ENCODE measurements at places on chromosomes 3 and 15.

- DNase-seq, result no peak
Observed at GRCh38 chr3:15510493-15510892, 11.0 kb downstream of the COLQ start.

DNA sequence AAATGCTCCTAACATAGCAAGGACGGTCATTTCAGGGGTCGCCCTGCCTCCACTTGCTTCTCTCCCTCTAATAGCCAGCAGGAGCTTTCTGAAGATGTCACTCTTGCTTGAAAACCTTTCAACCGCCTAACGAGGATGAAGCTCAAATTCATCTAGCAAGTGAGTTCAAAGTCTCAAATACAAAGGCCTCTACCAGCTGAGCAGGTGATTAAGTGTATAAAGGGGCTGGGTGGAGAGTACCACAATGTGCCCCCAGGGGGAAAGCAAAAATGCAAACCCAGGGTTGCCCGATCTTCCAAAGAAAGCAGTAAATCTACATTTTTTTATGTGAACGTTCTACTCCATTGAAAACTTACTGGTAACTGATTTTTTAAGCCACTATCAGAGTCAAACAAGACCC lies 50.4 kb upstream of the GRIP2 start:
- DNase-seq, result no peak

GRCh38 chr3:157107037-157107436 lies 52.9 kb downstream of the CCNL1 start:
- DNase-seq, result no peak

DNA sequence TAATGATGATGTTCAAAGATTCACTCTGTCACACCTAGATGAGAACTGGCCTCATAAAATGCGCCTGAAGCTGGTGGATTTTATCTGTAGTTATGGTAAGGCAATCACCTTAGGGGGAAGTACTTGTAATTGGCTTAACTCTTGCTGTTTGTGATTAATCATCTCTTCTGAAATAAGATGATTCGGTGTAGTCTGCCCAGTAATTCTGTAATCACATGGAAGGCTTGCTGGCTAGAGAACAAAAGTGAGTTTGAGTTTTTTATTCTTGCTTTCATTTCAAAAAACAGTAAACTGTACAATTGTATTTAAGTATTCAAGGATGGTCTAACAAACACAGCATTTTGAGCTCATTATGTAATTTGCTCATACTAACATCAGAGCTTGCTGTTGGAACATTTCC lies 72.1 kb downstream of the OTOL1 start:
- DNase-seq, result no peak

- DNase-seq, result no peak
Observed at GRCh38 chr3:61985020-61985419, 388.3 kb downstream of the FEZF2 start.

DNA sequence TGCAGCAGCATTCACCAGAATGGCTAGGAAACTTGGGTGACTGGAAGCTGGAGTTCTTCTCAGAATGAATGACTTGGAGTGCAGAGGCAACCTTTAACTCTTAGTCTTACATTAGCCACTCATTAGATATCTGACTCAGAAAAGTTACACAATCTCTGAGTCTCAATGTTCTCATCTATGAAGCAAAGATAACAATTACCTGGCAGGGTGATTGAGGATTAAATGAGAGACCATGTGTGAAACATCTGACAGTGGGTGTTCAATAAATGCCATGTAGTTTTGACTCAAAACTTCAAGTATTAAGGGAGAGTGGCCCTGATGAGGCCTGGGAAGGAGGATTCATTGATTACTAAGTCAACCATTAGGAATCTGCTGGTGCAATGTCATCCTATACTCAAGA lies 48.3 kb downstream of the MRPL3 start:
- no peak for DNase-seq

GRCh38 chr3:147431751-147432150 lies 22.6 kb downstream of the ZIC1 start:
- no peak for DNase-seq

- DNase-seq, result no peak
Observed at GRCh38 chr3:182382112-182382857, 411.0 kb upstream of the ATP11B start.

DNA sequence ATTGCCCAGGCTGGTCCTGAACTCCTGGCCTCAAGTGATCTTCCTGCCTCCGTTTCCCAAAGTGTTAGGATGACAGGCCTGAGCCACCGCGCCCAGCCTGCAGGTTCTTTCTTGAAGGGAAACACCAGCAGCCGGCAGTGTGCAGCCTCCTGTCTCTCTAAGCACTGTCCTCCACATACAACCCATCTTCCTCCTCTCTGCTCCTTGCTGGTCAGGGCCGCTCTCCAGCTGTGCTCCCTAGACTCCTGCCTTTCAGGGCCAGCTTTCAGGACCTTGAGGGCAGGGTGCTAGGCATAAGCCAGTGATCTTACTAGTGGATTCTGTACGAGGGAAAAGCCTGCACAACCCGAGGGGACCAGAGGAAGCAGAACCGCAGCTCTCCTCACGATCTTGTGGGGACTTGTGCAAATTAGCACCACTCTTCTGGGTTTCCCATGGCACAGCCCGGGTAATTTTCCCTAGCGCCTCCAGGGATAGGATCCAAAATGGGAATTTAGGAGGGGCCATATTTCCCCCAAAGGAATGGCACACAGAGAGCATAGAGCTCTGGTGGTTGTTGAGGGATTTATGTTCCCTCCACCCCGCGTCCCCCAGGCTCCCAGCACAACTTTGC lies 18.2 kb upstream of the CORO2B start:
- no peak for DNase-seq

DNA sequence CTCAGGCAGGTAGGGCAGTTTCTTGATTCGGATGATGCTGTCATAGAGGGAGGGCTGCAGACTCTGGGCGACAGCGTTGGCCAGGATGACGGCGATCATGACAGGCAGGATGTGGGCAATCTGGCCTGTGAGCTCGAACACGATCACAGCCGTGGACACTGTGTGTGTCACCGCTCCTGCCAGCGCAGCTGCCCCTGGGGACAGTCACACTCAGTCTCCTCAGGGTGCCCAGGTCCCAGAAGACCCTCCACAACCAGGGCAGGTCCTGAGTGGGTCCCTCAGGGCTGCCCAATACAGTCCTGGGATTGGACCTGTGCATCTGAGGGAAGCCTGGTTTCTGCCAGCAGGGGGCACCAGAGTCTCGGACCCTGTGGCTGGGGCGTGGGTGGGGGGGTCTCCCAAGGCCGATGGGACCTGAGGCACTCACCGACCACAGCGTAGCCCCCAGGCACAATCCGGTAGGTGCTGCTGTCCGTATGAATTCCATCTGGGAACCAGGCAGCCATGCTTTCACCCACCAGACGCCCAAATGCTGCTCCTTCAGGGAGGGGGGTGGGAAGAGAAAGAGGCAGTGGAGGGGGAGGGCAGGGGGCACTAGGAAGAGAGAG lies 7.2 kb downstream of the CLCN2 start:
- DNase-seq, result no peak

GRCh38 chr3:16400106-16400931 lies 113.2 kb downstream of the RFTN1 start:
- DNase-seq, result no peak

- DNase-seq, result no peak
Observed at GRCh38 chr3:414063-414462, 217.5 kb downstream of the CHL1 start.

GRCh38 chr3:38628835-38629234 lies 20.7 kb downstream of the SCN5A start:
- no peak for DNase-seq

DNA sequence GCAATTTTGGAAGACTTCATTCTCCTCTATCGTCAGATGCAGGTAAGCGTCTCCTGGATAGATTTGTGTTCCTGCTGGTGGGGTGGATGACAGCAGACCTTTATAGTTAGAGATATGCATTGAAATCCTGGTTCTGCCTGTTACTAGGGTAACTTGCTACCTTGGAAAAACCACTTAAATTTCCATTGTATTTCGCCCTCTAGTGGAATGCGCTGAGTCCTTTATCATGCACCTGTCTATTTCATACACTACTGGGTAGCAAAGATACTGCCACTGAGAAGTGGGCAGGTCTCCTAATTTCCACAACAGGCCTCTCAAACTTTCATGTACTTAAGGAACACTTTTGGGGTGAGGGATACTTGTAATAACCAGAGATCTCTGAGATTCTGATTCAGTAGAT lies 209.5 kb upstream of the SUCLG2 start:
- DNase-seq, result no peak

- peak; percentile 53 for DNase-seq
Observed at GRCh38 chr15:31306426-31307269, 20.0 kb upstream of the KLF13 start.

DNA sequence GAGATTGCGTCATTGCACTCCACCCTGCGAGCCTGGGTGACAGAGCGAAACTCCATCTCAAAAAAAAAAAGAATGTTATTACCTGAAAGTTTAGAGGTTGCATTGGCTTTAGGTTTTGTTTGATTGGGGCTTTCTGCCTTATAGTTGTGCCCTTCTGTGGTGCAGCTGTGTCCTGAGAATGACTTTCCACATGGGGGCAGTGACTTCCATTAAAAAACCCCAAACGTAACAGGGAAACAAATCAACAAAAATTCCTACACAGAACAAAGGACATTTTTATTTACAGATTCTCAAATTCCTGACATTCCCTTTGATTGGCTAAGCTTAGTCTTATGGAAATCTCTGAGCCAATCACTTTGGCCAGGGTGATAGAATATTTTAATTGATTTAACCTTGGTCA lies 154.1 kb upstream of the GPR149 start:
- DNase-seq, result no peak

DNA sequence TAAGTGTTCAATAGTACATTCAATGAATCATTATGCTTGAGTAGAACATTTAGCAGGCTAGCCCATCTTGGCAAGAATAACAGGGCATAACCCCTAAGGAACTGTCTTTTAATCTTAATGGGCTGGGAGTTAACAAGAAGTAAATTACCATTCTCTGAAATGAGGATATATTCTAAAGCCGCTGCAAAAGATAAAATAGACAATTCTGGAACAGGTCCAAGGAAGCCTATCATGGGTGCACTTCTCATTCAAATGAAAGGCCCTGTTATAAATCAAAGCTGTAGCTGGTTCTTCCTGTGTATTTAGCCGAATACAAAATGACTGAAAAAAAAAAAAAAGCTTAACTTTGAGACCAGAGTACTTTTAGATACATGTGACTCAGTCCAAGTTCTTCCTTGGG lies 15.6 kb downstream of the MTHFS start:
- no peak for DNase-seq

DNA sequence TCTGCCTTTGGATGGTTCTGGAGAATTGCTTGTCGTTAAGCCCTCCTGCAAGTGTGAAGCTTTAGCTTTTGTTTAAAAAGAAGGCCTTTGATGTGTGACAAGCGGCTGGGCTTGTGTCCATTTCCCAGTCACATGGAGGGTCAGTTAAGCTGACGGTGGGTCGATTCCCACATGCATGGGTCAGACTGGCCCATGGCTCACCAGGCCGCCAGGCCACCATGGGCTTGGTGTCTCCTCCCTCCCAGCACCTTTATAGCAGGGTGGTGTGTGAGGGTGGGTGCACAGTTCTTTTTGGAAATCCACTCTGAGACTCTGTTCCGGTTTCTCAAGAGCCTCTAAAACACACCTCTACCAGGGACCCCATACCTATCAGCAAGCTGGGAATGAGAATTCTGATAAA lies 67.2 kb downstream of the SCN5A start:
- no peak for DNase-seq

- DNase-seq, result no peak
Observed at GRCh38 chr3:124701687-124702086, 28.6 kb upstream of the UMPS start.

DNA sequence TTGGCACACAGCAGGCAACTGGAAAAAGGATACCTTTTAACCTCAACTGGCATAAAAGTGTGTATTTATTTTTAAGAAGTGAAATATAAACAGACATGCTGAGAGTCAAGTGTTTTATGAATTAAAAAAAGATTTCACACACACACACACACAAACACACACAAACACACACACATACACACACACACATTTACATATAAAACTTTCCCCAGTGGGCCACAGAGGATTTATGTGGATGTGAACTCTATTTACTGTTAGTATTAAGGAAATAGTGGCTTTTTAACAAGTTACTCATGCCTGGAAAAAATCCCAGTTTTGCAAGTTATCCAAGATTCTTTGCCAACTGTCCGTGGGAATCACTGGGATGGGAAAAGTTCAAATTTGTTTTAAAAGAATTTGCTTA lies 725.9 kb upstream of the NR2F2 start:
- DNase-seq, result no peak

- no peak for DNase-seq
Observed at GRCh38 chr3:94643400-94643799, 580.5 kb downstream of the NSUN3 start.

GRCh38 chr3:132288357-132288756 lies 28.9 kb upstream of the ACP3 start:
- no peak for DNase-seq

- no peak for DNase-seq
Observed at GRCh38 chr3:134832585-134832984, 37.5 kb downstream of the EPHB1 start.

GRCh38 chr15:58401276-58401675 lies 30.5 kb upstream of the LIPC start:
- DNase-seq, result no peak
